Ovary (tissue), 10 donors: ENCODE measurements at places on chromosomes 1 and 21. TPM values are rescaled to one million over a fixed set of nuclear protein-coding genes. Genes with fewer than 3 reads are reported as not detected.
A peak's percentile ranks its signal among the peaks of the same experiment; 100 is the strongest.

DNA sequence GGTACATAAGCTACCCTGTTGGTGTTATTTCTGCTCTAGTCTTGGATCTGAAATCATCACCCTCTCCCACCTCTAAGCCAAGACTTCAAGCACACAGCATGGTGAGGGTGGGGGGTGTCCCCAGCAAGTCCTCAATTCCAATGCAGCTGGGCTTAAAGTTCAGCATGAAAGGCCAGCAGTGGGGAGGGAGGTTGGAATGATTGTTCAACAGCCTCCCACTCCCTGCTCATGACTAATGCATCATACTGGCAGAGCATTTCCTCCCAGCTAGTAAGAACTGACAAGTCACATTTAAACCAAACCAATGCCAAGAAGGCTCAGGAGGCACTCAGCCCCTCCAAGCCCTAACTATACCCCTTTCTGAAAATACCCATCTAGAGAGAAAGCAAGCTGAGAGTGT is 50.1 kb downstream of the TIAM1 start:
- DNase-seq = no peak

DNA sequence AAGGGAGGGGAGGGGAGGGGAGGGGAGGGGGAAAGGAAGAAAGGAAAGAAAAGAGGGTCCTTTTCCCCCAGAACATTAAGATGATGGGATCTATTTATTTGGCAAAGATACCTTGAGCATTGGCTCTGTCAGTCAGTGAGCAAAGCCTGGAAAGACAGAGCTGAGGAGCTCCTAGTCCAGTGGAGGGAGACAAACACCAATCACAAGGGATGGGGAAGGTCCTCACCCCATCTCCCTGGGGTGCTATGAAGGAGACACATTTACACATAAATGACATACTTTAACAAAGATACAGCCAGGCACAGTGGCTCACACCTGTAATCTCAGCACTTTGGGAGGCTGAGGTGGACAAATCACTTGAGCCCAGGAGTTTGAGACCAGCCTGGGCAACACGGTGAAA is 154.9 kb upstream of the TIAM1 start:
- no peak for DNase-seq

GRCh38 chr1:63593303-63593885 is at the start of gene PGM1:
Gene PGM1 (plus strand): TSS chr1:63593411. CDS start chr1:63593489, 78 bp downstream.
- peak; percentile 68 for DNase-seq

The ACOT7 gene
- 16.3 TPM for total RNA-seq

GRCh38 chr1:160048335-160048734 is 16.5 kb upstream of the PIGM start:
- no peak for DNase-seq

- no peak for DNase-seq
Observed at GRCh38 chr1:167500283-167500860, 18.0 kb downstream of the CD247 start.

GRCh38 chr1:77876884-77877283 is 11.5 kb upstream of the NEXN start:
- no peak for DNase-seq

GRCh38 chr1:224784265-224785039 is 145.0 kb upstream of the DNAH14 start:
- DNase-seq = no peak

The RPE65 gene
- 0.20 TPM for total RNA-seq
